ENCODE measurements at places on chromosomes 16 and 17. TPM values are rescaled to one million over a fixed set of nuclear protein-coding genes. Genes with fewer than 3 reads are reported as not detected.

LRRC75A gene
- 4.3 TPM for polyA plus RNA-seq

LPCAT2 gene
- 9.4 TPM for polyA plus RNA-seq

KRT39 gene
- polyA plus RNA-seq, result not detected

KCNJ12 gene
- polyA plus RNA-seq, result 6.4 TPM

ATP2A1 gene
- polyA plus RNA-seq, result 4.4 TPM

AMZ2 gene
- 98.8 TPM for polyA plus RNA-seq

DNA sequence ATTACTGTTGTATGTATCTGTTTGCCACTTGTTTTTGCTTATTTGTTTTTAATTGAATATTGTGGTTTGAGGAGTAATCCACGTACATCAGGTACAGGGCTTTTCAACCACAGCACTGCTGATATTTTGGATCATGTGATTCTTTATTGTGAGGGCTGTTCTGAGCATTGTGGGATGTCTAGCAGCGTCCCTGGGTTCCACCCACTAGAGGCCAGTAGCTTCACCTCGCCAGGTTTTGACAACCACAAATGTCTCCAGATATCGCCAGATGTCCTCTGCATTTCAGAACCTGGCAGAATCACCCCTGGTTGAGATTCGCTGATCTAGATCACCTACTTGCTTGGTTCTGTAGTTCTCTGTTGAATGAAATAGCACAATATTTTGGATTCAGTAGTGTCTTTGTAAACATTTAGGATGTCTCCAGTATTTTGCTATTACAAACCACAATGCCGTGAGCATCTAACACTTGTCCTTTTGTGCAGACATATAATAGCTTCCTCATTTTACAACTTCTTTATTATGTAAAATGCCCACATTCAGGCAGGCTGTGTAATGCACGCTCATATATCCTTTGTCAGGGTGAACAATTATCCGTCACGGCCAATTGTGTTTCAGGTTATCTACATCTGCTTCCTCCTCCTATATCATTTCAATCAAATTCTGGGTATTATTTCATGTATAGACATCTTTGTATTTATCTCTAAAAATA is 380.3 kb downstream of the SNX29 start:
- no peak for DNase-seq

- no peak for DNase-seq
Measured at GRCh38 chr16:76059186-76059585, 218.0 kb upstream of the CNTNAP4 start.

DNA sequence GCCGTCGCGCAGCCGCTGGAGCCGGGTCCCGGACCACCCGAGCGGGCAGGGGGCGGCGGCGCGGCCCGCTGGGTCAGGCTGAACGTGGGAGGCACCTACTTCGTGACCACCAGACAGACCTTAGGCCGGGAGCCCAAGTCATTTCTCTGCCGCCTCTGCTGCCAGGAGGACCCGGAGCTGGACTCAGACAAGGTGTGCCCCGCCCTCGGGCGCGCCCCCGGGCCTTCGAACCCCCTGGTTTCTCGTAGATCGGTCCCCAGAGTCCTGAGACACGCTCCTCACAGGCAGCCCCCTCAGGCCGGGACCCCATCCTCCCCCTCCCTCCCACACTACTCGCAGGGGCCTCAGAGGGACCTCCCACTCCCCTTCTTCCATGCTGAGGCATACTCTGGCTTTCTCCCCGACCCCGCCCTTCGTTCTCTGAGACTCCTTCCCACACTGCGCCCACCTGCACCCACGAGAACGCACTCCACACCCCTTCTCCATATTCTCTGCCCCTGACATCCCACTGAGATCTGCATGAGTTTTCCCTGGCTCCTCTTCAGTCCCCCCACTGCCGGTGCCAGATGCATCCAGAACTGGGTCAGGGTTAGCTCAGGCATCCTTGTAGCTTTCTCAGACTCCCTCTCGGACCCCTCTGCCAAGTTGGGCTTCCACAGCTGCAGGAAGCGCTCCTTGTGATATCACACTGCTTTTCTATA is 523 bp downstream of the KCTD2 start:
- DNase-seq, result no peak

GRCh38 chr17:72462407-72462806 is 341.6 kb downstream of the SOX9 start:
- no peak for DNase-seq

DNA sequence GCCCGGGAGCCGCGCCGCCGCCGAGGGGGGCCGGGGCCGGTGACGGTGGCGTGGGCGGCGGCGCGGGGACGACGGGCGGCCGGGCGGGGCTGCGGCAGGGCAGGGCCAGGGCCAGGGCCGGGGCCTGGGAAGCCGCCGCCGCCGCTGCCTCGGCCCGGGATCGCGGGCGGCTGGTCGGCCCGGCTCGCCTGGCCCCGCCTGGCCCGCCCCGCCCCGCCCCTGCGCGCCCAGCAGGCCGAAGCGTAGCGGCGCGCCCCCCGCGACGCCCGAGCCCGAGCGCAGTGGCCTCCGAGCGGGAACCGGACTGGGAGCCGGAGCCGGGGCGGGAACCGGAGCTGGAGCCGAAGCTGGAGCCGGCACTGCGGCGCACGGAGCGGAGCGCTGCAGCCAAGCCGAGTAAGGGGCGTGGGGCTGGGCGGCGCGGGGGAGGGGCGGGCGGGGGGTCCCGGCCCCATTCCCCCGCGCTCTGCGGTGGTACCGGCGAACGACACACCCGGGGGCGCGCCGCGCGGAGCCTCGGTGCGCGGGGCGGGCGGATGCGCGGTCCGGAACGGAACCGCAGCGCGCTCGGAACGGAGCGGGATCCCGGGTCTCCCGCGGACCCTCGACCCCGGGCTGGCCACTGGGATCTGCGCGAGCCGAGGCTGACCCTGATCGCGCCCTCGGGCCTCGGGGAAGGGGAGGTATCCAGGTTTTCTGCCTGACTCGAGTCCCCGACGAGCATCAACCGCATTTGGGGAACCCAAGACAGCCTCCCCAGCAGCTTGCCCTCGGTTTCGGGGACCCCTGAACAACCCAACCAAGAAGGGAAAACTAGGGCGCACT is at the start of gene BEAN1:
Gene BEAN1, plus strand, starts transcription at position 260 of the 825 bp plus-strand sequence. CDS start 10,382 bp downstream, outside the sequence.
- DNase-seq, result no peak
